ENCODE measurements at places on chromosomes 16 and 17.
A peak's percentile ranks its signal among the peaks of the same experiment; 100 is the strongest.

GRCh38 chr16:450785-451512 is 25.5 kb downstream of the RAB11FIP3 start:
- DNase-seq, result no peak

DNA sequence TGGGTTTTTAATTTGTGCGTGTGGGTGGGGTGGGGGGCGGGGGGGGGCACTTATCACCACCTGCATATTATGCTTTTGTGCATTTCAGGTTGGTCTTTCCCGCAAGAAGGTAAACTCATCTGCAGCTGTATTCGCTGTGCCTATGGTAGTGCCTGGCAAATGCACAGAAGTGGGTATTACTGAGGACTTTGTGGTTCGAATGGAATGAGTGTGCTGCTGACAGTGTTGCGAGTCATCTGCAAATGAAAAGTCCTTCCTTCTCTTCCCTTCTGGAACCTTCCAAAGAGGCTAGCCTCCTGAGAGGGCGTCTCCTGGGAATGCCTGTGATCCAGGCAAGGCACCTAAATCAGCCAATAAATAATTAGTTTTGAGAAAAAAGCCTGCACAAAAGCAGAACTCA is 532.9 kb downstream of the MAF start:
- no peak for DNase-seq

DNA sequence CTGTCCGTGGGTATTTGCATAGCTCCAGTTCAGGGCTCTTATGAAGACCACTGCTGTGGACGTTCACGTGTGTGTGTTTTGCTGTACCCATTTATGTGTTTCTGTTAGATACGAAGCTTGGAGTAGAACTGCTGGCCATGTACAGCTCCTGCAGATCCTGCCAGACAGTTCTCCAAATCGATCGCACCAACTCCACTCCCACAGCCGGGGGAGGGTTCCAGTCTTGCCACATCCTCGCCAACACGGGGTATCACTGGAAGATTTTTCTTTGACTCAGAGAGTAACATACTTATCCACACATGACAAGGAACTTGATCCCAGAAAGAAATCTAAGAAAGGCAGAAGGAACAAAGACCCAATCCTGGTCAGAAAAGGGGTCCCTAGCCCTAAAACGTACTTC is 37.4 kb downstream of the TMEM186 start:
- DNase-seq, result no peak

- no peak for DNase-seq
Observed at GRCh38 chr16:50154420-50154950, 1.4 kb downstream of the TENT4B start.

DNA sequence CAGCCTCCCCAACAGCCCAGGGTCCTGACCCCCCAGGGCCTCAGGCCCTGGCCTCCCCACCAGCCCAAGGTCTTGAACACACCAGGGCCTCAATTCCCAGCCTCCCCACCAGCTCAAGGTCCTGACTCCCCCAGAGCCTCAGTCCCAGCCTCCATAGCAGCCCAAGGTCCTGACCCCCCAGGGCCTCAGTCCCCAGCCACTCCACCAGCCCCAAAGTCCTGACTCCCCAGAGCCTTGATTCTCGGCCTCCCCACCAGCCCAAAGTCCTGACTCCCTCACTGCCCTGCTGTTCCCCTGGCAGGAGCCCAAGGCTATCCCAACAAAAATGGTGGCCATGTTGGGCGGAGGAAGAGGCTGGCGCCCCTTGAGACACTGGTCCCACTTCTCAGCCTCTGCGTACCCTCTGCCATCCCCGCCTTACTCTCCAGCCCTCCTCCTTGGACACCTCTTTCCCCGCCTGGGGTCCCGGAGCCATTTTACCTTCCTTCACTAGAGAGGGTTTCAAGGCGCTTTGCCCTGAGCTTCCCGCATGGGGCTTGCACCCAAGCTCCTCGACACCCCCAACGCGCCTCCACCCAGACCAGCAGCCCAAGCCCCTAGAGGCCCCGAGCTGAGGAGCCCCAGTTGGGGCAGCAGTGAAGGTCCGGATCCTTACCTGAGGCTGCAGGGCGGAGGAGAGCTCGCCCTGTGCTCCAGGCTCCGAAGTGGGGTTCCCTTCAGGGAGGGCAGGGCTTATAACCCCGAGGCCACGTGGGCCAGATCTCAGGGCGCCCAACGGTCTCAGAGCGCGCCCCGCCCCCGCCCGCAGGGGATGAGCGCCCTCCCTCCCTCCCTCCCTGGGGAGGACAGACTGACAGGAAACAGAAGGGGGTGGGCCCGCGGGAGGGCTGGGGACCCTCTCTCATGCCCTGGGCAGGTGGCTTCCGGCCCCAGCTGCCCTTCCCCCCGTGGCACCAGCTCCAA is 3.5 kb upstream of the TSPOAP1 start:
- DNase-seq, result peak; percentile 92

GRCh38 chr16:19883296-19883965 is 1.2 kb downstream of the GPRC5B start:
- no peak for DNase-seq

- no peak for DNase-seq
Observed at GRCh38 chr16:54454616-54455015, 168.0 kb upstream of the IRX3 start.

DNA sequence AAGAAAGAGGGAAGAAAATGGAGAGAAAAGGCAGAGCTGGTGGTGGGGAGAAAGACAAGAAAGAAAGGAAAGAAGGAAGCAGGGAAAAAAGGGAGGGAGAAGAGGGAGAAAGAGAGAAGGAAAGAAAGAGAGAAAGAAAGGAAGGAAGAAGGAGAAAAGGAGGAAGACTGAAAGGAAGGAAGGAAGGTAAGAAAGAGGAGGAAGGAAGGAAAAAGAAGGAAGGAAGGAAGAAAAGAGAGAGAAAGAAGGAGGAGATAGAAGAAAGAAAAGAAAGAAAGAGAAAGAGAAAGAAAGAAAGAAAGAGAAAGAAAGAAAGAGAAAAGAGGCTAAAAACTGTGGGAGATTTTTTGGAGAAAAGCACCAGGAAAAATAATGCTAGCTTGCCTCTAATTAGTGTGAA is 561.4 kb upstream of the GOT2 start:
- DNase-seq, result no peak

- no peak for DNase-seq
Observed at GRCh38 chr16:62821824-62822223, 785.6 kb upstream of the CDH8 start.

GRCh38 chr16:9545522-9546437 is 454.3 kb downstream of the HAPSTR1 start:
- DNase-seq, result no peak

DNA sequence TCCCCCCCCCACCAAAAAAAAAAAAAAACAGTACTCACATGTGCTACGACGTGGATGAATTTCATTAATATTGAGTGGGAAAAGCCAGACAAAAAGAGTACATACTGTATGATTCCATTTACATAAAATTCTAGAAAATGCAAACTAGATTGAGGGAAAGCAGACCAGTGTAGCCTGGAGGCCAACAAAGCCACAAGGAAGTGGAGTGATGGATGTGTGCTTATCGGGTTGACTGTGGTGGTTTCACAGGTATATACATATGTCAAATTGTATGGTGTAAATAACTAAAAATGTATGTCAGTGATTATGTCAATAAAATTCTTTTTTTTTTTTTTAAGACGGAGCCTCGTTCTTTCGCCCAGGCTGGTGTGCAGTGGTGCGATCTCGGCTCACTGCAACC is 1.9 kb upstream of the PLD6 start:
- DNase-seq, result no peak

DNA sequence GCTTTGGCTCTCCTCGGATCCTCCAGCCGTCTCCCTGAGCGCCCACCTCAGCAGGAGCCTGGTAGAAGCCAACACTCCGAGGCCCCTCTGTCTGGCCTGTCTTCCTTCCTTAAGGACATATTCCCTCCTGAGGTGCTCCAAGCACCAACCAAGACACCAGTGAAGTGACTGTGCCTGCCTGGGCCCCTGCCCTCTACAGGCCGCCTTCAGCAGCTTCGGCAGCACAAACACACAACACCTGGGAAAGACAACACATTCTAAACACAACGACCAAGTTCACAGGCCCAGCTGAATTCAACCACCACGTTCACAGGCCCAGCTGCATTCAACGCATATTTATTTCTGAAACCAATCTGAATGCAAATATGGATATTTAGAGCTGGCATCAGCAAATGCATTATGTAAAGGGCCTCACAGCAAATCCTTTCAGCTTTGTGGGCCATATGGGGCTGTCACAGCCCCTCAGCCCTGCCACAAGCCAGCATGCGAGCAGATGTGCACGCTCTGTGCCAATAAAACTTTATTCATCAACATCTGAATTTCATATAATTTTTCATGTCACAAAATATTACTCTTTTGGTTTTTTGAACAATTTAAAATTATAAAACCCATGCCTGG is 12.2 kb downstream of the GALNS start:
- DNase-seq, result no peak

- no peak for DNase-seq
Observed at GRCh38 chr16:1458977-1459341, 14.6 kb upstream of the CCDC154 start.

DNA sequence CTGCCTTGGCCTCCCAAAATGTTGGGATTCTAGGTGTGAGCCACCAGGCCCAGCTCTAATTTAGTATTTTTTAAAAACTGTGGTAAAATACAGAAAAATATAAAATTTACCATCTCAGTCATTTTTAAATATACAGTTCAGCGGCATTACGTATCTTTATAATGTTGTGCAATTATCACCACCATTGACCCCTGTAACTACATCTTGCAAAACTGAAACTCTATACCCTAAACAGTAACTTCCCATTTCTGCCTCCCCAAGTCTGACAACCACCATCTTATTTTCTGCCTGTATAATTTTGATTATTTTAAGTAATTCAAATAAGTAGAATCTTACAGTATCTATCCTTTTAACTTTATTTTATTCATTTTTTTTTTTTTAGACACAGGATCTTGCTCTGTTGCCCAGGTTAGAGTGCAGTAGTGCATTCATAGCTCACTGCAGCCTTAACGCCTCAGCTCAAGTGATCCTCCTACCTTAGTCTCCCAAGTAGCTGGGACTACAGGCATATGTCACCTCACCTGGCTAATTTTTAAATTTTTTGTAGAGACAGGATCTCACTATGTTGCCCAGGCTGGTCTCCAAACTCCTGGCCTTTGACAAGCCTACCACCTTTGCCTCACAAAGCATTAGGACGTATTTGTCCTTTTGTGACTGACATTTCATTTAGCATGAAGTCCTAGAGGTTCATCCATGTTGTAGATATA is 10.9 kb upstream of the GGA2 start:
- DNase-seq, result no peak

GRCh38 chr16:69078073-69078472 is 27.4 kb upstream of the HAS3 start:
- DNase-seq, result no peak

GRCh38 chr16:89890200-89890599 is 16.8 kb downstream of the TCF25 start:
- peak; percentile 24 for DNase-seq

- DNase-seq, result no peak
Observed at GRCh38 chr17:77271411-77271810, 130.6 kb downstream of the SEC14L1 start.

DNA sequence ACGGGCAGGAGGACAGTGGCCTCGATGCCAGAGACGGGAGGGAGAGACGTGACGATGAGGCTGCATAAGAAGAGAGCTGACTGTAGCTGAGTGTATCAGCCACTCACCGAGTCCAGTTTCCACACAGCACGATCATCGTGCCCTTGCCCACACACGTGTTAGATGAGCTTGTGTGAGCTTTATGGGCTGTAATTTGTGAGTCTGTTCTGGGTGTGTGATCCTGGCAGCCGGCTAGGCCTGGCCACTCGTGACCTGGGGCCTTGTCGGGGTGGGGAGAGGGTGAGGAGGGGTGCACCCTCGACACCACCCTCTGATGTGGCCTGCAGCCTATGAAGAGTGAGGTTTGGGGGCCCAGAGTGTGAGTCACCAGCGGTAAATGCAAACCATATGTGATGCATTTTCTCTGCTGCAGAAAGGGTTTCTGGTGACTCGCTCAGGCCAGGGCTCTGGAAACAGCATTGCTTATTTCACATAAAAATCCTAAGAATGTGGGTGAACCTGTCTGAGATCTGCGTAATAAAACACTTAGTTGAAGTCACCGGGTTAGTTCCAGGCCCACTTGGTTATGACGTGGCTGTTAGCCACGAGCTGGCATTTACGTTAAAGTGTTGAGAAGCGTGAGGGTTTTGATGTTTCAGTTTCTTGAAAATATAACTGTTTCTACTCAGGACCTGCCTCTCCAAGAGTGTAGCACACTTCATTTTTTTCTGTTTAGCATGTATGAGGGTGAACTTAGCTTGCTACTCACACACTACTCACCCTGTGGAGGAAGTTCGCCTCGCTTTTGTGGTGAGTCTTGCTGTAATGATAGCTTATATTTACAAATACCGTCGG is 4.2 kb downstream of the METRNL start:
- peak; percentile 64 for DNase-seq

GRCh38 chr16:1042866-1043265 is 29.7 kb upstream of the SSTR5 start:
- no peak for DNase-seq

GRCh38 chr16:71425746-71426068 is 16.1 kb downstream of the TLE7 start:
- DNase-seq, result no peak

DNA sequence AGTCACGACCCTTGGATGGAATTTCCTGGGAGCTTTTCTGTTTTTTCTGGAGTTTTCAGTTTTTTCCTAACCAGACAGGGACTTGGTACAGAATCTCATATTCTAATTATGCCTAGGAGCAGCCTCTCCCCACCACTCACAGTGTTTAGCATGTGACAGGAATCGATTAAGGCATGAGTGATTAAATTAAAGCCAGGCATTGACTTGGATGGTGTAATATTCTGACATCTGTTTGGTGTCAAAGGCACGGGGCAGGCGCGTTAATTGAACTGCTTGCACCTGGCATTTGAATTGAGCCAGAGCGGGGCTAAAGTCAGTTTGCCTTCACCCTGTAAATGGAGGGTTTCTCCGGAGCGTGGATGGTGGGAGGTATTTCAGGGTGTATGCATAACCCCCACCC is 11.9 kb downstream of the MAPT start:
- DNase-seq, result no peak

DNA sequence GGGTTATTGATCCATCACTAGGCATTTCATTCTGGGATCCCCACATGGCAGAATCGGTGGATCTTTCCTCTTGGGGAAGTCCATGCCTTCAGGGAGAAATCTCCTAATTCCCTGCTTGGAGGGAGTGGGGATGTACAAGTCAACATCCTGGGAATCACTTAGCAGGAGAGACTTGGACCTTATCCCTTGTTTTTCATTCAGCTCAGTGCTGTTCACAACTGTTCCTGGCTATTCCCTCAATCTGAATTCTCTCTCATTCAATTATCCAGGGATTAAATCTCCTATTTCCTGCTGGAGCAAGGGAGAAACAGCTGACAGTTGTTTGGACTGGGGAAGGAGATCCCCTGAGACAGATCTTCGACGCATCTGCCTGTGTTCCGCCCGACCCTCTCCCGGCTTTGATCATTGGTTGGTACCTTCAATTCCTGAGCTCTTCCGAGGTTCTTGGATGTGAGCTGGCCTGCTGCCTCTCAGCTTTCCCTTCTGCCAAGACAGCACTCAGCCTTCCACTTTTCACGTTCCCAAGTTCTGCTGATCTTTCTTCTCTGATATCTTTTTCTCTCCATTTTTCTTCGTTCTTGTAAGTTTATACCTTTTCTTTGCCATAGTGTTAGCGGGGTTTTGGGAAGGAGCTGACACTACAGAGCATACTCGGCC is 115.4 kb upstream of the GNAO1 start:
- DNase-seq, result no peak

All from stimulated activated CD8-positive, alpha-beta memory T cell treated with anti-CD3 and anti-CD28 coated beads, Interleukin-4, amount 100 ng/mL, for 24 hours (primary cell).